OCI-LY7 (cell line): ENCODE measurements at places on chromosomes 3 and 15.

DNA sequence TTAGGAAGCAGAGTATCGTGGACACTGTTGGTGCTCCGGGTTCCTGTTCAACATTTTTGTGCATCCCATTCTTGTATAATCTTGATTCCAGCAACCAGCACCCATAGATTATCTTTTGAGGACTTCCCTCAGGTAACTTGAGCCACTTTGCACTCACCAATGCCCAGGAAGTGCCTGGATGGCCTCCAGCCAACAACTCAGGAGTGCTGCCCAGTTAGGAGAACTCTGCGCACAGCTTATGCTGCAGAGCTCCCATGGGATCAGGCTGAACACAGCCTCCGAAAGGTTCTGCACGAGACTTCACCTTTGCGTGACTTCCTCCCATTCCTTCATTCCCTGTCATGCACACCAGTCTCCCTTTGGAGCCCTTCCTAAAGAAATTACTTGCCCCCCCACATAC is 64.3 kb upstream of the LRRN1 start:
- DNase-seq = no peak

GRCh38 chr3:149528340-149528650 is 53.8 kb downstream of the TM4SF4 start:
- no peak for DNase-seq

DNA sequence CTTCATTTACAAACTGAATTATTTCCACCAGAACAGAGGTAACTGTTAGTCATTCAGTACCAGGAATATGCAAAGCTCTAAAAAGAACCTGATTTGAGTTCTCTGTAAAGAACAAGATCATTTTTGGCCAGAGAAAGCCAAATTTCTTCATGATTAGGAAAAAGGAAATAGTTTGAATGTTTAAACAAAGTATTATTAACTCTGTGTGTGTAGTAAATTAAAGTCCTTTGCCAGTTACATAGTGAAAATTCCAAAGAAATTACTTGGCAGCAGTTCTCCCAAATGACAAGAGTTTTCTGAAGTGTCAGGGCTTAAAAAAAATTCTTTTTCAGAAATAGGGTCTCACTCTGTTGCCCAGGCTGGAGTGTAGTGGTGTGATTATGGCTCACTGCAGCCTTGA is 24.5 kb downstream of the QTRT2 start:
- no peak for DNase-seq

DNA sequence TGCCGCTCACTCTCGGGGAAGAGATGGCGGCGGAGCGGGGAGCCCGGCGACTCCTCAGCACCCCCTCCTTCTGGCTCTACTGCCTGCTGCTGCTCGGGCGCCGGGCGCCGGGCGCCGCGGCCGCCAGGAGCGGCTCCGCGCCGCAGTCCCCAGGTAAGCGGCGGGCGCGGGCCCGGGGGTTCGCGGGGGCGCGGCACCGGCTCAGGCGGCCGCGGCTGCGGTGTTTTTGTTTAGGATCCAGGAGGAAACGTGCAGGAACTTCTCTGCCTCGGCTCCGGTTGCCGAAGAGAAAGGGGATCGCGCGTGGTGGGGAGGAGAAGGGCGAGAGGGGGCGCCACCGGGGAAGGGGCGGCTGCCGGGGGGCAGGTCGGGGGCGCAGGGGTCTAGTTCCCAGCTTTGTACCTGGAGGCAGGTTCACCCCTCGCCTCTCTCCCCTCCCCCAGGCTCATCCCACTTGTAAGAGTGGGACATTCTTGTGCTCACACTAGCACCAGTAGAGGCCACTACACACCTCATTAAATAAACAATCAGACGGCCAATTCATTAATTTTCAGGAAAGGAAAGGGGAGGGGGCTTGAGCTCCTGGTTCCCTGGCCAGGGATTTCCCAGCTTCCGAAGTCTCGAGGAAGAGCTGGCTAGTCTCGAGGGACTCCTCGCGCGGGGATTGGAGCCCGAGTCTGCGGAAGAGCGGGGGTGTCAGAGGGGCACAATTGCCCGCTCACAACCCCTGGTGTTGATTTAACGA is 562 bp downstream of the NEO1 start:
- peak; percentile 41 for DNase-seq

- DNase-seq = peak; percentile 95
These were observed 50.6 kb upstream of the AKAP13 start for GRCh38 chr15:85329561-85330422.

GRCh38 chr15:40430271-40430805 is 10.4 kb upstream of the BAHD1 start:
- no peak for DNase-seq
